ENCODE measurements at places on chromosomes 6 and 20.
A peak's percentile ranks its signal among the peaks of the same experiment; 100 is the strongest.

- DNase-seq = no peak
Measured at GRCh38 chr20:34715384-34715783, 11.2 kb downstream of the TP53INP2 start.

GRCh38 chr6:152012227-152012626 lies 204.7 kb downstream of the ESR1 start:
- no peak for DNase-seq

- DNase-seq = no peak
Measured at GRCh38 chr6:92708945-92709344, 710.4 kb downstream of the EPHA7 start.

- DNase-seq = peak; percentile 49
Measured at GRCh38 chr6:25017486-25017885, 81.7 kb upstream of the RIPOR2 start.

- DNase-seq = no peak
Measured at GRCh38 chr6:75397656-75398465, 95.7 kb downstream of the FILIP1 start.

DNA sequence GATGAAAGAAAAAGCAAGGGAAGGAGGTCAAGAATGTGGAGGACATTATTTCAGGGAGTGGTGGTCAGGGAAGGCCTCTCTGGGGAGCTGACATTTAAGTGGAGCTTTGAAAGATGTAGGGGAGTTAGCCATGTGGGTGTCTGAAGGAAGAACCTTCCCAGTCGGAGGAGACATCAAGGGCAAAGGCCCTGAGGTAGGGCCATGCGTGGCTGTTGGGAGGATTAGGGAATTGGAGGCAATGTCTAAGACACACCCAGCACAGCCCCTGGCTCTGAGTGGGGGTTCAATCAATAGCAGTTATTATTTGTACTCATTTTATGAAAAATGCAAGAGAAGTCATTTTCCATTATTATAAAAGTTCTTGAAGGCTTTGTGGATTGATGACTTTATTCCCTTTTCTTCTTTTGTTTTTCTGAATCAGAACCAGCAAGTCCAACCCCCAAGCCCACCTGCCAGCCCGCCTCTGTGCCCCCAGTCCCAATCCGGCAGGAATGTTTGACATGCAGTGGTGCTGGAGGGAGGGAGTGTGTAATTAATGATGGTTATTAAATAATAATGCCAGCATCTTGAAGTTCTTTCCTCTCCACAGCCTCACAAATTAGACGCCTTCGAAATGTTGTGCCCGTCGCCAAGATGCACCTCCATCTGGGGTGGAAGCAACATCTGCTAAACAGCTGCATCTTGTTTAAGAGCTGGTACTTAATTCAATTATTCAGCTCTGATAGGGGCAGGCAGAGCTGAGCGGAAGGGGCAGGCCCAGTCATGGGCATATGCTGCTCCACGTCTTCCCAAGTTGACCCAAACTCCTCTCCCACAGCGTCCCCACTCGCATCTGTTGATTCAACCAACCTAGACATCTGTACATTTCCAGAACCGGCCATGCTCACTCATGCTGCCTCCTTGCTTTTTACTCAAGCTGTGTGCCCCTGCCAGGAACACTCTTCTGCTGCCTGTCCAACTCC lies 81.3 kb upstream of the SIRPA start:
- no peak for DNase-seq

GRCh38 chr6:63783096-63783495 lies 147.5 kb downstream of the PHF3 start:
- no peak for DNase-seq

DNA sequence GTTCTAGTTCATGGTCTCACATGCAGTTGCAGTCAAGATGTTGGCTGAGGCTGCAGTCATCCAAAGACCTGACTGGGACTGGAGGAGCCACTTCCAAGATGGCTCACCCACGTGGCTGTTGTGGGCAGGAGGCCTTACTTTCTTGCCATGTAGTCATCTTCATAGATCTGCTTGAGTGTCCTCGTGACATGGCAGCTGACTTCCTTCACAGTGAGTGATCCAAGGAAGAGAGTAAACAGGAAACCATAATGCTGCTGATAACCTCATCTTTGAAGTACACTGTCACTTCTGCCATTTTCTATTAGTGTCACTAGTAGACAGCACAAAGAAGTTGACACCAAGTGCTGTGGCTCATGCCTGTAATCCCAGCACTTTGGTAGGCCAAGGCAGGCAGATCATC lies 40.1 kb upstream of the AKIRIN2 start:
- DNase-seq = no peak

DNA sequence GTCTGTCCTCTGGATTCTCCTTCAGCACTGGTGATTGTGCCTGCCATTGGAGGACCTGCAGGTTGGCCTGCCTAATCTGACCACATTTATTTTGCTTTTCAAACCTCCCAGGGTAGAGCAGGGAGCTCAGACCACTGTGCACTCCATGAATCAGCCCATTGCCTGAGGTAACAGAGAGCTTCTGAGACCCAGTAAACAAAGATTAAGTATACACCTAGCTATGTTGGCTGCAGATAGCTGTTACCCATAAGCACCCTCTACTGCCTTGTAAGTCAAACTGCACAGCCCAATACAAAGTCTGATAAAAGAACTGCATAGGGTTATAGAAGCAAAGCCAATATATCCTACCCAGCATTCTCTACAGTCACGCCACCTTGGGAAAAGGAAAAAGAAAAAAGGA lies 338.7 kb downstream of the HTR1B start:
- peak; percentile 65 for DNase-seq

GRCh38 chr20:50338479-50339391 lies 148.1 kb downstream of the CEBPB start:
- DNase-seq = peak; percentile 48

DNA sequence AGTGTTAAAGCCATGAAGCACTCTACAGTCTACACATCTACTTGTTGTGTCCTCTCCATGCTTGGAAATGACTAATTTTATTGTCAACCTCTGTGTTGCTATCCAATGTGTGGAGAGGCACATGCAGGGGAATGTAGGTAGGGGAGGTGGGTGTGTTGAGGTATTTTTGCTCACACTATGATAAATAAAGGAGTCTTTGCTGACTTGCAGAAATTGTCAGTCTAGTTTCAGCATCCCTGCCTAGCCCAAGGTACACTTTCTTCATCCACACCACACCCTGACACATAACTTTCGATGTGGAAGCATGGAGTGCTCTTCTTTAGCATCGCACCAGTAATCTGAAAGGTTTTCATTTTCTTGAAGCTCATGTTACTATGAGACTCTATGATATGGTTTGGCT lies 264.0 kb downstream of the TRDN start:
- DNase-seq = no peak

- DNase-seq = no peak
Measured at GRCh38 chr6:35154262-35154661, 13.1 kb upstream of the TCP11 start.

All from amniotic epithelial cell (primary cell).